ENCODE measurements at places on chromosomes 6 and 20.

- peak; percentile 55 for DNase-seq
These were observed 157.2 kb downstream of the ZDHHC14 start for GRCh38 chr6:157538168-157538567.

- no peak for DNase-seq
These were observed 43.8 kb downstream of the MAP3K4 start for GRCh38 chr6:161035182-161035980.

DNA sequence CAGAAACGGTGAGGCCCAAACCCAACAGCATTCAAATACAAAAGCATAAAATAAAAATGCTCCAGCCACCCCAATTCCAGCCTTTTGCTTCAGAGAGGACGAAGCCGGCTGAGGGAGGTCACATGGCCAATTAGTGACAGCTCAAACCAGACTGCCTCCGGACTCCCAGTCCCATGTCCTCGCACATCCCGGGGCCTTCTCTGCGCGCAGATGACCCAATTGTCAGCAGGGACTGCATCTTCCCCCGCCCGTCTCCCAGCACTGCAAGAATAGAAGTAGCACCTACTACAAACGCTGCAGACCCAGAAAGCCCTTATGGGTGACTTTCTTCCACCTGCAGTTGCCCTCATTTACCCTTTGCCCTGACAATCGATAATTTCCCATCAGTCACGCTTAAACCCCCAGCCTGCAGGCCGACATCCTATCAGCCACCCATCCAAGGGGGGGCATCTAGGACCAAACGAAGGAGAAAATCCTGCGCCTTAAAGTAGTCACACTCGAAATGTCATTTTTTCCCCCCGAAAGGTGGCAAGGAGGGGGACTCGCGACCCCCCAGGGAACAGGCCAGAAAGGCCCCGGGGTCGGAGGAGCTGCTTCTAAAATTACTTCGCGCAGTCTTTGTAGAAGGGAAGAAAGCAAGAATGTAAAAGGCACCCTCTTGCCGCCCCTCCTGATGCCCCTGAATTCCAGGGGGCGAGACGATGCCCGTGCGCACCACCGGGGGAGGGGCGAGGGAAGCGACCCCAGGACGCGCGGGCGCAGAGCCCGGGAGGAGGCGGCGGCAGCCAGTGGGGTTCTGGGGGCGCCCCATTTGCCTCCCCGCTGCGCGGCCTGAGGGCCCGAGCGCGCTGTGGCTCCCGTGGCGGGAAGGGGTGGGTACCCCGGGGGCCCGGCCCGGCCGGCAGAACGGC, 792 bp downstream of the SLC23A2 start:
- peak; percentile 14 for DNase-seq

- no peak for DNase-seq
These were observed 324.7 kb downstream of the CD83 start for GRCh38 chr6:14442242-14442641.

DNA sequence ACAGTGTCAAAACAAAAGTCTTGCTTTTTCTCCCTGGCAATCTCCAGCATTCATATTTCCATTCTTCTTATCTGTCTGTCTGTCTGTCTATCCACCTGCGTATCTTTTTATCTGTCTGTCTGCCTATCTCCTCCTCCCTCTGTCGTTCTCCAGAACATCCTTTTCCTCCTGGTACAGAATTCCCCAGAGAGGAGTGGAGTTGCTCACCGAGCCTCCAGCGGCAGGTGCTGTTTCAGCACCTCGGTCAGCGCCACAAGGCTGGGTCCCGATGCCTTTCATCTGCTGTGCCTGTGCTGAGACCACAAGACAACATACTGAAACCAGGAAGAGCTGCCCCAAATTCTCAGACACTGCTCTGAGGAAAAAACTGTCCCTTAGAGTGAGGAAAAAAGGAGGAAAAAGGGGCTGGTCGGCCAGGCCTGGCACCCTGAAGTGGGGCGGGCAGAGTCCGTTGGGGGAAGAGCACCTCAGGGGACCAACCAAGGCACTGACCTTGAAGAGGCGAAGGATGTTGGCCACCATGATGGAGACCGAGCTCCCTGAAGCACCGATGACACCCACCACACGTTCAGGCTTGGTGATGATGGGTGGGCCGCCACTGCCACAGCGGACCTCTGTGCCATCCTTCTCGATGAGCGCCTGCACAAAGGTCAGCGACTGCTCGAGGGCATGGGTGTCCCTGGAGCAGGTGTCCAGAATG, 13.3 kb downstream of the GRM4 start:
- peak; percentile 24 for DNase-seq

DNA sequence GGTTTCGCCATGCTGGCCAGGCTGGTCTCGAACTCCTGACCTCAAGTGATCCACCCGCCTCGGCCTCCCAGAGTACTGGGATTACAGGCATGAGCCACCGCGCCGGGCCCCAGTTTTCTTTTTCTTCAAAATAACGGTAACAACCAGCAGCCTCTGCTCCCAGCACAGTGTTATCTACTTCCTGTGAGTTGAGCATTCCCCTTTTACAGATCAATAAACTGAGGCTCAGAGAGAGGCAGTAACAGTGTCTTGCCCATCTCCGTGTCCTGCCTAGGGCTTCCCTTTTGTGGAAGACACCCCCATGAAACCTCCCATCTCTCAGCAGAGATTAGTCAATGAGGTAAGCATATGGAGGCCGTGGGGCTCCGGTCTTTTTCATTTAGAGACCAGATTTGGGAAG, 29.6 kb downstream of the BPIFB1 start:
- no peak for DNase-seq

- DNase-seq, result no peak
These were observed 129.7 kb upstream of the AKAP12 start for GRCh38 chr6:151109869-151110575.

- no peak for DNase-seq
These were observed 103.2 kb upstream of the SUPT3H start for GRCh38 chr6:45480752-45481415.

DNA sequence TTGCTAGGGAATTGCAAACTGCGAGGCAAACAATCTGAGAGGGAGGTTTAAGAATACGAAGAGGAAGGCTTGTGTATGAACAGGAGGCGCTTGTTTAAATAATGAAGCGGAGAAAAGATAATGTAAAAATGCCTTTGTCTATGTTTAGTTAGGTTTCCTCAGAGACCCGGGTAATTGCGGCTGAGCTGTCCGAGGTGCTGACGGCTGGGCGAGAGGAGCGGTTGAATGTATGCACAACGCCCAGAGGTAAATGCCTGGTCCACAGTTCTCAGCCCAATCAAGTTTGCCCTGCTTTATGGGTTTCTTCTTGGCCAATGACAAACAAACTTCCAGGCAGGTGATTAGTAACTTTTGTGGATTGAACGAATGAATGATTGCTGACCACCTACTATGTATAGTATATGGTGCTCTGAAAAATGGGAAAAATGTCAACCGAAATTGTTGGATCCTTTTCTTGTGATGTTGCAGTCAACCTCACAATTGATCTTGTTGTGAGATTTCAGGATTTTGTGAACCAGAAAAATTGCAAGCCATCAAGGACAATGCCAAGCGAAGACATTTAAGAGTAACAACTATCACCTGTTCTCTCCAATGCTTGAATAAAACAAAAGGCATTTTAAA, 38.3 kb upstream of the SLC32A1 start:
- peak; percentile 24 for DNase-seq

DNA sequence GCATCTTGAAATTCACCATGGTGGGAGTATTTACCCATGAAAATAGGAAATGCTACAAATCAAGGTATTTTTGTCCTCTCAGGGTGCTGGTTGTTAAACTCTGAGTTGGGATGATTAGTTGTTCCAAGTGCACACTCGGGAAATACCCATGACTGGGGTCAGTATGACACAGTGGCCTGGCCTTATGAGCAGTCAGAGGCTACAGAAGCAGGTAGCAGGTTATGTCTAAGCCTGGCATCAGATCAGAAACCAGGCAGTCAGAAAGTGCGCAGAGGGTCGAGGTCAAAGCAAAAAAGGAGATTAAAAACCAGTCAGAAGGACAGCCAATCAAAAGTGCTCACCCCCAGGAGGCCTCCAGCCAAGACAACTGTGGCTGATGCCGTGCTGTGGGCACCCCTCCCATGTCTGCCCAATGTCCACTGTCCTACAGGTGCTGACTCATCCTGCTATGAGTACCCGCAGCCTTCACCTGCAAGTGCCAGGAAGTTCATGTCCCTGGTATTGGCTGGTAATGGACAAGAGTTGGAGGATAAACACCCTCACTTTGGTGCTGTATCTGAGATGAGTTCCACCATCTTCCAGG, 117.4 kb upstream of the SLC24A3 start:
- no peak for DNase-seq

- DNase-seq, result no peak
These were observed 47.0 kb downstream of the CARMIL1 start for GRCh38 chr6:25326126-25326525.

GRCh38 chr6:119986934-119987549, 637.5 kb upstream of the MAN1A1 start:
- DNase-seq, result no peak

- no peak for DNase-seq
These were observed 88.2 kb downstream of the NOL4L start for GRCh38 chr20:32496811-32497533.

DNA sequence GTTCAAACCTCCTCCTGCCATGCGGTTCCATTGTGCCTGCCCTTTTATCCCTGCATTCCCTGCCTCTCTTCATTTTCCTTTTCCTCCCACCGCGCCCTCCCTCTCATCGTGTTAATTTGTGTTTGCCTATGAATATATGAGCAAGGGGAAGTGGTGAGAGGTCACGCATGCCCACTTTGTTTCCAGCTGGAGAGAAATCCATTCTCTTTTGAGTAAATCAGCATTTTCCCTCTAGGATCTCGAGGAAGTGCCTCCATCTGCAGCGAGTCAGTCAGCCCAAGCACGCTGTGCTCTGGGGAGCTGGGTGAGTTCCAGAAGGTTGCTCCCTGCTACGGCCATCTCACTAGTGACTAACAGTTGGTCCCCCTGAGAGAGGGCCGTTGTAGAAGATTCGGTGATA, 42.9 kb downstream of the CDH26 start:
- no peak for DNase-seq

GRCh38 chr20:34532756-34533155, 16.5 kb downstream of the DYNLRB1 start:
- no peak for DNase-seq

DNA sequence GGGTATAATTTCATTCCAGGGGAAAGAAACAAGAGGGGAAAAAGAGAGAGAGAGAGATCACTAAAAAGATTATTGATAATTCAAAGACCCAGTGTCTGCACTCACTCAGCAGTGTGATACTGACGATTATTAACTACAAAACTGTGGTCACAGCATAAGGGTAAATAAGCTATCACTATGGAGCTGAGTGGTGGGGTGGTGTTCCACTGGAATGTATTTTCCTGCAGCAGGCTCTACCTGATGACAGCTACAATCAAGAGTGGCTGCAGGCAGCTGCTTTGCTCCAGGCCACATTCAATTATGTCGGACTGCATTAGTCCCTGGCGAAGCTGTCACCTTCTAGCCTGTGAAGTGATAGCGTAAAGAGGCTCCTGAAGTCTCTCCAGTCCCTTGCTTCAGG, 122.2 kb upstream of the TFAP2D start:
- DNase-seq, result no peak

DNA sequence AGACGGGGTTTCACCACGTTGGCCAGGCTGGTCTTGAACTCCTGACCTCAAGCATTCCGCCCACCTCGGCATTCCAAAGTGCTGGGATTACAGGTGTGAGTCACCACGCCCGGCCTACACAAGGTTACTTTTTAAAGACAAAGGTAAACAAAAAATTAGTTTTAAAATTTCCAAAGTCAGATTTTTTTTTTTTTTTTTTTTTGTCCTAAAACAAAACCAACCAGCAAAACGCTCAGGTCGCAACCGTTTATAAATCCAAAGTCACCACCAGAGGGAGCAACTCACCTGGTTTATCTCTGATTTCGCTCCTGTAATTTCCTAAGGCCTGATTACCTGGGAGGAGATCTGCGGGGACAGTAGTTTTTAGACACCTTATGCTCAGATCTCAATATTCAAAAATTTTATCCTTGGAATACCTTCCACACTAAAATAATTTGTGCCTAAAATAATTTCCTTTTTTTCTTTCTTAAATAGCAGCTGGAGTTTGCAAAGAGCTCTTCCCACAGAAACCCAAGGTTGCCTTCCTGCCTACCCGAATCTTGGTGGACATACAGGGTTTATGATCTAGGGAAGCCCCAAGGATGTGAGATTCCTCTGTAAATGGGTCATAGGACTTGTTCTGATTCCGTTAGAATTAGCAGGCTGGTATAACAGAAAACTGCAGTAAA, 19.8 kb upstream of the TREM1 start:
- DNase-seq, result peak; percentile 52

- no peak for DNase-seq
These were observed 148.5 kb downstream of the FOXC1 start for GRCh38 chr6:1758076-1758679.

DNA sequence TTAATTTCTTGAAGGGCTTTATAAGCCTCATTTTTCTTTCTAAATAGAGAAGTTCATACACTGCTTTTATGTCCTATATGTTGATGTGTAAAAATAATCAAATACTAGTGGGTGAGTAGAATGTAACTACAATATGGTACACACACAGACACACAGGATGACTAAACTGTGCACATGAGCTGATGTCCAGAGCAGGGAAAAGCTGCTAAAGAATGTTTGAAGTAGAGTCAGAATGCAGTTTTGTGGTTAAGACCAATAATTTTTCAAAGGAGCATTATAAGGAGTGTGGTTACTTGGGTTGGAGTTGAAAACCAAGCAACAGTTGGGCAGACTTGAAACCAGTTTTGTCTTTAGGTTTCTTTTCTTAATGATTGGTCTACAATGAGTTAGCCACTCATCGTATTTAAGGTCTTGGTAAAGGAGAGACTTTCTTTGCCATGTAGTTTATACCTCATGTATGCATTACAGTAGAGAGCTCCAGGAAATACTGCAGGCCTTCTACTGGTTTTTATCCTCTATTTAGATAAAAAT, 196.6 kb downstream of the ESR1 start:
- DNase-seq, result no peak

- peak; percentile 45 for DNase-seq
These were observed 124.3 kb downstream of the GRM1 start for GRCh38 chr6:146153040-146153758.

DNA sequence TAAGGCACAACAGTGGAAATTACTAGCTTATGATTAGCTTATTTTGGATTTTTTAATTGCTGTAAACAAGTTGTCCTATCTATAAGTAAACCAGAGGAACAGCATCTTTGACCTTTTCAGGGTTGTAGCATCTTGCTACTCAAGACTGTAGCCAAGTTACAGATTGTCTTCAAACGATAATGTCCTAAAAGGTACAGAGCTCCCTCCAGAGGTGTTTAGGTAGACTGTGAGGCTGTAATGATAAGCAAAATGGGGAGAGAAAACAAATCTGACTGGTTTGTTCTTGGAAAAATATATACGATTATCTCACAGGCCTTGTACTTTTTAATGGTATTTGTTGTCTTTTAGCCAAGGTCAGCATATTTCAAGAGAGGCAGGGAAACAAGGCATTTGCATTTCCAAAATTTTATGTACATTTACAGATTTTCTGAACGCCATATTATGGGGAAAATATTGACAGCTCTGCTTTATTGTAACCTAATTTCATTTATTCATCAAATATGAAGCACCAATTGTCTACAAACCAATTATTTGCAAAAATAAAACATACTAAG, 273.4 kb downstream of the MEI4 start:
- no peak for DNase-seq

GRCh38 chr6:38322138-38322537, 317.6 kb downstream of the BTBD9 start:
- DNase-seq, result no peak
